ENCODE measurements at places on chromosomes 3 and 15.

- no peak for DNase-seq
Observed at GRCh38 chr3:133901083-133901482, 5.4 kb upstream of the RAB6B start.

- peak; percentile 63 for DNase-seq
Observed at GRCh38 chr3:72938471-72939265, 50.8 kb downstream of the GXYLT2 start.

DNA sequence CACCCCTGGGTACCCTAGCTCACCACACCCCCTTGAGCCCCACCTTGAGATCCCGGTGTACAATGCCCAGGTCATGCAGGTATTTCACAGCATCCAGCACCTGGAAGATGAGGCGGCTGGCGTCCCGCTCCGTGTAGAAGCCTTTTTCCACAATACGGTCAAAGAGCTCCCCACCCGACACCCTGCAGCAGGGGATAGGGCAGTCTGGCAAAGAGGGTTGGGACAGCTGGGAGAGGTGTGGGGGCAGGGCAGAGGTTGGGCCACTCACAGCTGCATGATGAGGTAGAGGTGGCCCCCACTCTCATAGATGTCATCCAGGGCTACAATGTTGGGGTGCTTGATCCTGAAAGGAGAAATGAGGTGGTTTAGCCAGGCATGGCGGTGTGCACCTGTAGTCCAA is 6.9 kb downstream of the CAMK1 start:
- DNase-seq, result no peak

DNA sequence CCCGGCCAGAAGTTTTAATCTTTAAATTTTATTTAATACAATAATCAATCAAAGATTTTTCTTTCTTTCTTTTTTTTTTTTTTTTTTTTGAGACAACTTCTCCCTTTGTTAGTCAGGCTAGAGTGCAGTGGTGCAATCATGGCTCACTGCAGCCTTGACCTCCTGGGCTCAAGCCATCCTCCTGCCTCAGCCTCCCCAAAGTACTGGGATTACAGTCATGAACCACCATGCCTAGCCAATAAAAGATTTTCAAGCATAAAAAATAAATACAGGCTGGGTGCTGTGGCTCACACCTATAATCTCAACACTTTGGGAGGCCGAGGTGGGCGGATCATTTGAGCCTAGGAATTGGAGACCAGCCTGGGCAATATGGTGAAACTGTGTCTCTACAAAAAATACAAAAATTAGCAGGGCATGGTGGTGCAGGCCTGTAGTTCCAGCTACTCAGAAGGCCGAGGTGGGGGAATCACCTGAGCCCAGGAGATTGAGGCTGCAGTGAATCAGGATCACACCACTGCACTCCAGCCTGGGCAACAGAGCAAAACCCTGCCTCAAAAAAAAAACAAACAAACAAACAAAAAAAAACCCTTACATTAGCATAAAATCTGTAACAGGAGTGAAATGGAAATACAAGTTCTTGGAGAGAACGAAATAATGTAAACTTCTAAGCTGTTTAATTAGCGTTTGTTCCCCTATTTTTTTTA is 29.1 kb upstream of the SRP14 start:
- DNase-seq, result no peak

- DNase-seq, result no peak
Observed at GRCh38 chr3:16249336-16249735, 15.4 kb downstream of the DPH3 start.

DNA sequence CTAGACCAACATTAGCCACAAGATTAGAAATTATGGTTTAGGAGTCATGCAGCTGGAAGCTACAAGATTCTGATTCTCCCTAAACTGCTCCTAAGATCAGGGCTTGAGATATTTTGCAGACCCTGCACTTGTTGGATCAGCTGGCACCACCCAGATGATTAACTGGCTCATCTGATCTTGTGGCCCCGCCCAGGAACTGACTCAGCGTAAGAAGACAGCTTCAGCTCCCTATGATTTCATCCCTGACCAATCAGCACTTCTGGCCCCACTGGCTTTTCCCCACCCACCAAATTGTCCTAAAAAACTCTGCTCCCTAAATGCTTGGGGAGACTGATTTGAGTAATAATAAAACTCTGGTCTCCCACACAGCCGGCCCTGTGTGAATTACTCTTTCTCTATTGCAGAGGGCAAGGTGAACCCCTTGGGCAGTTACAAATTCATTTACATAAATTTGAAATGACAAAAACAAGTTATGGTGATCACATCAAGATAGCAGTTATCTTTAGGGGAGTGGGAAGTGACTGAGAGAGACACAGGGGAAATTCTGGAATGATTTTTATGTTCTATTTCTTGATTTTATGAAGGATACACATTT is 76.5 kb downstream of the CD200R1L start:
- DNase-seq, result peak; percentile 85

DNA sequence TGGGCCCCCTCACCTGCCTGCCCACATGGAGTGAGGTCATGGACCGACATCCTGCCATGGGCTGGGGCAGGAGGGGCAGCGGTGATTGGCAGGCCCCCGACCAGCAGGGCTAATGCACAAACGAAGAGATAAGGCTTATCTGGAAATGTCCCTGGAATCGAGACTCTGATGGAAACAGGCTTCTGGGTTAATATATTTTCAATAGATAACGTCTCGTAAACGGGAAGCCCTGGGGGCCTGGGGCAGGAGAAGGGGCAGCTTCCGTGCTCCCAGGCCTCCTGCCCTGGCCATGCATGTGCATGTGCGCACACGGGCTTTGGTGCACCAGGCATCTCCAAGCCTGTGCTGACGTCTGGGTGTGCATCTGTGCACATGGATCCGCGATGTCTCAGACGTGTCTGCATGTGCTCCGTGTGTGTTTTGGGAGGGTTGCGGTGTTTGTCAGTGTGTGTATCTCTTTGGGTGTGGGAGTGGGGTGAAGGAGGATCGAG is 55.1 kb downstream of the DNAJB8 start:
- DNase-seq, result no peak

GRCh38 chr3:194281766-194282165 is 69.4 kb downstream of the CPN2 start:
- DNase-seq, result no peak

- DNase-seq, result peak; percentile 95
Observed at GRCh38 chr3:139653582-139653981, 24.2 kb downstream of the NMNAT3 start.

DNA sequence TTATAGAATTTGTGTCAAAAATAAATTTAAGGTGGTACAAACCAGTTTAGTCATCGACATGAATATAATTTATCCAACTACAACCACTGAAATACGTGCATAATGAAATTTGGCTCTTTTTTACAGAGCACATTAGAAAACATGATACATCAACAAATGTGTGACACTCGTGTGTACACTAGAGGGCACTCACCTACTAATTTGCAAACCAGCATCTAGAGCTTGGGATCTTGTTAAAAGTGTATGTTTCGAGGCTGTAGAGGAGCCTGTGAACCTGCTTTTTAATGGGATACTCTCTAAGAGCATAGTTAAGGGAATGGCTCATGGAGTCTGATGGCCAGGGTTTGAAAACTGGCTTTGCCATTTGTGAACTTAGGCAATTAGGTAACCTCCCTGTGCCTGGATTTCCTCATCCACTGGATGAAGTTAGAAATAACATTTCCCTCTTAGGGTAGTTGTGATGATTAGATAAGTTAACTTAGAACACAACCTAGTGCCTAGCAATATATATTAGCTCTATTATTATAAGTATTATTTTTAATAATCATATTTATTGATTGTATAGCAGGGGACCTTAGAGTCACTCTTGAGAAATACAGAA is 8.8 kb upstream of the CPOX start:
- DNase-seq, result peak; percentile 48

DNA sequence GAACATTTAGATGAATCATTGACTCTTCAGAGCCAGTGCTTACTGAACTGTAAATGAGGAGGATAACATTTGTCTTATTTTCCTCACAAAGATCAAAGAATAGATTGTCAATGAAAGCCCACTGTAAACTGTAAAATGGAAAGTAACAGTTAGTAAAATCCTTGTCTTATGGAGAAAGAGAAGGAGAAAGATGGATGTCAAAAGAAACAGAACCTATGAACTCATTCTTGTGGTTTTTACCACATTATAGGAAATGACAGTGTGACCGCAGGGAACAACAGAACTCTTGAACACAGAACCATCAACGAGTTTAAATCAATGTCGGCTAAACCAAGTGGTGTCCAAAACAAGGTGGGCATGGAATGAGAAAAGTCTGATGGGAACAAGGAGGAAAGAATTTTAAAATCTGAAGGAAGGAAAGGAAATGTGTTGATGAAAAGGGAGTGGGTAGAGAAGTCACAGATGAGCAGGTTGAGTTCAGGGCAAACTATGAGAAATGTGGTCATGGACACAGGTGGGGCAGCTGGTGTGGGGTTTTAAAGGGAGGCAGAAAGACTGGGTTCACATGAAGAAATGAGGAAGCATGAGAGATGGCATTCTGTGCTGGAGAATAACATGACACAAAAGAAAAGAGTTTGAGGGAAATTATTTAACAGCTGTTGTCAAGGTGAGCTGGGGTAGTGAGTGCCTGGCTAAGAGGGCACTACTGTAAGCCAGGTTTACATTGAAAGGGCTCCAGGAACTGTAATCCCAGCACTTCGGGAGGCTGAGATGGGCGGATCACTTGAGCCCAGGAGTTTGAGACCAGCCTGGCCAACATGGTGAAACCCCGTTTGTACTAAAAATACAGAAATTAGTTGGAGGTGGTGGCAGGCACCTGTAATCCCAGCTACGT is 42.4 kb upstream of the ETV5 start:
- DNase-seq, result no peak

DNA sequence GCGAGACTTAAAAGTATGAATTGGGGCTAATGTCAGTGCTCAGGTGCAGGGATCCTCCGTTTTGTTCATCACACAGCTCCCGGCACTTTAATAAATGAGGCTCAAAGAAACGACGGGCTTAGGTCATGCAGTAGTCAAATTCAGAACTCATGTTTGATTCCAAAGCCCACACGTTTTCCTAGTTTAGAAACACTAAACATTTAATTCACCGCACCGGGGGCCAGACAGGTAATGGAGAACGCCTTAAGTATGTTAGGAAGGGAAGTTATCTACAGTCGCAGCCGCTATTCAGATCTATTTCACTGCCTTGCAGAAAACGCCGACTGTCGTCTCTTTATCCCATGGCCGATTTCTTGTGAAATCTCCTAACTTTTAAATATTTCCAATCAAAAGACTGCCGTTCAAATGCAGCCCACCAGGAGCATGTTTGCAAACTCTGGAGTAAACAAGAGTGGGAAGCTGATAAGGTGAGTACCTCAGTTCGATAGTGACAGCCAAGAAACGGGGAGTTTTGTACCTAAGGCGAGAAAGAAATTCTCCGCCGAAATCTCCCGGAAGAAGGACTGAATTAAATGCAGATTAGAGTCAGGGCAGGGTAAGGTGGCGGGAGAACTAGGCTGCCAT is 569 bp downstream of the HIGD2B start:
- DNase-seq, result no peak

DNA sequence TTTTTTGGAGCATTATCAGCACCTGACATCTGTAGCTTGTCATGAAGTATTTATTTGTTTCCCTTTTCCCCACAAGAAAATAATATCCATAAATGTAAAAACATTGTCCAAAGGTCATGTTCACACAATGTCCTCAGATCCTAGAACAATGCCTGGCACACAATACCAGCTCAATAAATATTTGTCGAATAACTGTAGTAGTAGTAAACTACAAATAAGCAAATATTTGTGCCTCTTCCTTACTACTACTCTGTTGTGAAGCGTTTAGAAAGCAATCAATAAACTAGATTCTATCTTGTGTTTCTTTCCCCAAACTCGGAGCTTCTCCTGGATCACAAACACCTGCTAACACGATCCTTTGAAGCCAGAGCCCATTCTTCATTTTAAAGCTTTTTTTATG is 459.6 kb upstream of the NECTIN3 start:
- DNase-seq, result no peak

DNA sequence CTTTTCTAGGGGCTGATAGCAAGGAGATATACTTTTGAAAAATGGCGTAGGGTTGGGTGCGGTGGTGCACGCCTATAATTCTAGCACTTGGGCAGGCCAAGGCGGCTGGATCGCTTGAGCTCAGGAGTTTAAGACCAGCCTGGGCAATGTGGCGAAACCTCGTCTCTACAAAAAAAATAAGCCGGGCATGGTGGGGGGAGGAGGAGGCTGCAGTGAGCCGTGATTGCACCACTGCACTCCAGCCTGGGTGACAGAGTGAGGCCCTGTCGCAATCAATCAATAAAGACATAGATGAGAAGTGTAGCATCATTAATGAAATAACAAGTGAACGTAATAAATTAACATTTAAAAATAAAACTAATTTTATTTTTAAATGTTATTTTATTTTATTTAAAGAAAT is 134.6 kb downstream of the SLCO3A1 start:
- DNase-seq, result no peak

DNA sequence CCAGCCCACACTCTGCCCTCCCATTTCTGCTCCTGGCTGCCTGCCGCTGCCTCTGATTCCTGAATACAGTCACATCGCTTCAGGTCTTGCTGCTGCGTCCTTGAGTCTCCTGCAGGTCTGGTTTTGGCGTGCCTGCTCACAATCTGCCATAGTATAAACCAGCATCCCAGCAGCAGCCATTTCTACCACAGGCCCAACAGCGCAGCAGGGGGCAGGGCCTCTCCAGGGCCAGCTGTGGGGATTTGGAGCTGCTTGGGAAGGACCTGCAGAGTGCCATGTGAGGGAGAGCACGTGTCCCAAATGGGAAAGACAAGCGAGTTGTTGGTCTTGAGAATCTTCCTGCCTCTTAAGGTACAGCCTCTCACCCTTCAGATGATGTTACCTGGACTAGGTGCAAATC is 398.3 kb upstream of the PPP2R3A start:
- no peak for DNase-seq

Measured in mammary epithelial cell (primary cell).